Thoracic aorta (tissue), 2 donors: ENCODE measurements at places on chromosomes 4 and X.

- no peak for DNase-seq
Observed at GRCh38 chr4:118335324-118335723, 17.5 kb downstream of the PRSS12 start.

- DNase-seq: no peak
Observed at GRCh38 chrX:332916-333610, 14.5 kb upstream of the GTPBP6 start.

GRCh38 chr4:41709844-41710481, 38.6 kb downstream of the PHOX2B start:
- DNase-seq: no peak

GRCh38 chrX:84363663-84364062, 138.6 kb downstream of the HDX start:
- DNase-seq: no peak

DNA sequence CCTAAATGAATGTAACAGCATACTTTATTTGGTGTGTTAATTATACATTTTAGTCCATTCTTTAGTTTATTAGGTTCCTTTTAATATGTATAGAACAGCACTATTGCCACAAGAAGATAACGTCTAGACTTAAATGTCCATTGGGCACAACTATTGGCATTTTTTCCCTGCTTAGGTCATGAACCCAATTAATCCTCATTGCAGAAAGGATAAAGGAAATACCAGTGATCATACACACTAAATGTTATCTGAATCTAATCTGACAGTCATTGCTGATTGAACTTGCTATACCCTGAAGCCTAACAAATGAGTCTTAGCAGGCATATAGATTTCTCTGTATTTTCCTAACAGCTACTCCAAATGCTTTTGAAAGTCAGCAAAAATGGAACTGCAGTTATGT, 2250.0 kb upstream of the AGA start:
- no peak for DNase-seq

DNA sequence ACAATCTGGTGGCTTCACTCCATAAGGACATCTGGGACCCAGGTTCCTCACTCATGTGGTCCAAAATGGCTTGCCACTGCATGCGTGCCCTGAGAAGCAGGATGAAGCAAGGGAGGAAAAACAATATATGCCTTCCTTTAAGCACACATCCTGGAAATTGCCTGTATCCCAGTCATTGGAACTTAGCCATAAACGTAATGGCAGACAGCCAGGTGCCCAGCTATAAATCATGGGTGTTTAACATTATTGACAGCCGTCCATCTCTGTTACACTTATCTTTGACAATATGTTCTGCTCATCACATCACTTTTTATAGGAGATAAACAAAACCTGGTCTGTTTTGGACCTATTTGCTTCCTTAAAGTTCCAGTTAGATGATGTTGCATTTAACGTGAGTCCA, 181.0 kb downstream of the AASDH start:
- DNase-seq: no peak

DNA sequence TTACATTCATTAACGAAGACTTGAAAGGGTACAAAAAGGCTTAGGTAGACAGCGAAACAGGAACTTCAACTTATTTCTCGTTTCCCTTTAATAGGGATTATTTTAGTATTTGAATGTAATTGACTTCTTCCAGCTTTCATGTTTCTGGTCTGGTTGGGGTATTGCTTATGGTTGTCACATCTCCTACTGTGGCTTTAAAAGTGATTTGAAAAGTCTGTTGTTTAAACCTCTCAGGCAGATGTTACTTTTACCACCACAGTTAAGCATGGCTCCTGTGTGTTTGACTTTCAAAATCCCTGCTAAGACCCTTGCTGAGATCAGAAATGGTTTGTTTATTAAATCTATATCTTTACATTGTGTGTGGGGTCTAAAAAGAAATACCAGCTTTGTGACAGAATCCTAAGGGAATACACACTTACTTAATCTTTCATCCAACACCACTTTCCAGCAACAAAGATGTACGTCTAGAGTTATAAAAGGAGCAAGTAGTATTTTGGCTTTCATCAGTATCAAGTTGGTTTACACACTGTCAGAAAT, 661.2 kb downstream of the FAT4 start:
- DNase-seq: no peak

DNA sequence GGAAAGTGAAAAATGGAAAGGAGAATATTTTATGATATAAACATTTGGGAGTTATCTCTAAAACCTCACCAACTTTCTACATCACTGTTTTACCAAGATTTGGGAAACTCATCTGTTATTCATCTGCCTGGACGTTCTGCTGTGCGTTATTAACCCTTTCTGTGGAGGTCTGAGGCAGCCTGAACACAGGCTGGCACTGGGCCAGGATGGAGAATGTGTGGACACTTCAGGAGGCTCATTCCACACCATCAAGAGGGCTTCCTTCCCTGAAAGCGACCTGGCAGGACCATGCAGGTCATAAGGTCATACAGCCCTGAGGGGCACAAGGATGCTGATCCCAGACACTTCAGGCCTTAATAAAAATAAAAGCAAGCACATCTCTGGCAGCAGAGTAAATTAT, 31.2 kb upstream of the TMEM184C start:
- no peak for DNase-seq

DNA sequence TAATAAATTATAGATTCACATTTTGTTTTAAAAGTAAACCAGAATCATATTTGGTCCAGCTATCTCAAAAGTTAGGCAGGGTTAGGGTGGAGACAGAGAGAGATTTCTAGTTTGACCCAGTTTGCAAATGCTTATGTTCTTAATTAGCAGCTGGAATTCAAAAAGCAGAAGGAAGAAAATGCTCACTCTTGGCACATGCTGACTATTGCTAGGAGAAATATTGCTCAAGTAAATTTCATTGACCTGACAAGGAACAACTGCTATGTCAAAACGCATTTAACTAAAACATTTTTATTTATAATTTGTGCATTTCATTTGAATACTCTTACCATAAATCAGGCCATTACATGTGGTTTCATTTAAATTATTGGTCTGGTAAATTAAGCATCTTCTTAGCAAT, 131.8 kb downstream of the GLRA3 start:
- no peak for DNase-seq

GRCh38 chr4:5631352-5632065, 76.8 kb downstream of the EVC2 start:
- DNase-seq: no peak

GRCh38 chr4:113553082-113553481, 208.5 kb downstream of the CAMK2D start:
- DNase-seq: no peak

- DNase-seq: no peak
Observed at GRCh38 chr4:107650251-107650650, 69.8 kb downstream of the PAPSS1 start.

- no peak for DNase-seq
Observed at GRCh38 chr4:53780736-53781400, 189.6 kb upstream of the LNX1 start.

- no peak for DNase-seq
Observed at GRCh38 chrX:38989076-38989475, 187.8 kb downstream of the MID1IP1 start.

GRCh38 chrX:8284131-8284530, 113.1 kb upstream of the VCX2 start:
- DNase-seq: no peak

DNA sequence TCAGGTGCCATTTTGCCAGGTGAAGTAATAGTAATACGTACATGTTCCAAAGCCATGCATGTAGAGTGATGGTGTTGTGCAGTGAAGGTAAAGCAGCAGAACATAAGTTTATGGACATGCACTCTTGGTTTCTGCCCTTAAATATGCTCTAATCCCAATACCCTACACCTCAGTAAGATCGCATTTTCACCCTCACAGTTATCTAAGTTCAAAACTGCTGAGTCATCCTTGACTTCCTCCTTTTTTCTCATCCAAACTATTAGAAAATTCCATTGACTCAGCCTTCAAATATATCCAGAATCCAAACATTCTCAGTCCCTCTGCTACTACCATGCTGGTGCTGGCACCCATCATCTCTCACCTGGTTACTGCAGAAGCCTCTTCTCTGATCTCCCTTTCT, 652.9 kb upstream of the IGFBP7 start:
- DNase-seq: no peak

DNA sequence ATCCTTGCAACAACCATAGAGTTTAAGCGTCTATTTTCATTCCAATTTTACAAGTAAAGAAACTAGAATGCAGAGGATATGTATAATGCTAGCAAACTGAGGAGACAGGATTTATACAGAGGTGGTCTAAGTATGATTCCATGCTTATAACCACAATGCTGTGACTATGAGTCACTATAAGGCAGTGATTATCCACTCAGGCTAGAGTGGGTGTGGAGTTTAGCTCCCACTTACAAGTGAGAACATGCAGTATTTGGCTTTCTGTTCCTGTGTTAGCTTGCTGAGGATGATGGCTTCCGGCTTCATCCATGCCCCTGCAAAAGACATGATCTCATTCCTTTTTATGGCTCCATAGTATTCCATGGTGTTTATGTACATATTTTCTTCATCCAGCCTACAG, 41.6 kb upstream of the EDA2R start:
- no peak for DNase-seq

GRCh38 chrX:40644176-40644575, 3.2 kb downstream of the CXorf38 start:
- no peak for DNase-seq

DNA sequence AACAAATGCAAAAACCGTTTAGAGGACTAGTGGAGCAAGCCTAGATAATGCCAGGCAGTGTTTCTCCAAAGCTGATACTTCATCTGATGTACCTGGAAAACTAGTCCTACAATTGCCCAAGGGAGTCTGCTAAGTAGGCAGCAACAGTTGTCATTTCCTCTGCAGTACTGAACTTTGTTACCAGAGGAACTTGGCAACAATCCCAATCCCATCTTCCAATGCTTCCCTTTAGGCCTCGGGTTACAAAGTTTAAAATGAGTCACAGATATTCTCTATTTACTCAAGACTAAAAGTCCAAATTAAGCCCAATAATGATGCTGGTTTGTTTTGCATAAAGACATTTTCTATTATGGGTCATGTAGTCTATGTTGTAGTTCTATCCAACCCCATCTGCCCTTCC, 120.0 kb upstream of the GLRA2 start:
- no peak for DNase-seq

DNA sequence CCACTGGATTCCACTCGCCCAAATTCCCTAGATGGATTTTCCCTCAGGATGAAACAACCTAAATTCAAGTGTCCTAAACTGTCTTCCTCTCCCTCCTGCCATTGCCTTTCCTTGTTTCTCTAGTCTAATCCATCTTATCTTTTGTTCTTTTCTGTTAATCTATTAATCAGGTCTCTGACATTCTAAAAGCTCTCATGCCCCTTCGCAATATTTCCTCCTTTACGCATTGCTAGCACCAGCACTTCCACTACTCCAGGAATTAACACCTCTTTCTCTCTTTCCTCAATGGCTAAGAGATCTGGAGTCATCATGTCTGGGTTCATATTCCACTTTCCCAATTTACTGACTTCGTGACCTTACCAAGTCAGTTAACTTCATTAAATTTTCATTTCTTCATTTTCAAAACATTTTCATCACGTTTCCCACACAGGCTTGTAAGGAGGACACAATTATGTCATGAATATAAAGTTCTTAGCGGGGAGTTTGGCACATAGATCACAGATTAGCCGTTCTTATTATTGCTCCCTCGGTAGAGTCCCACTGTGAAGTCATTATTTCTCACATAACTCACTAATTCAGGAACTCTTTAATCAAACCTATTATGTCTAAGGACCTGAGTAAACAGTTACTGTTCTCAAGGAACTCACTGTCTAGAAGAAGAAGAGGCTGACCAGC, 45.3 kb downstream of the FAT4 start:
- DNase-seq: no peak

- DNase-seq: no peak
Observed at GRCh38 chr4:102253860-102254259, 91.4 kb downstream of the SLC39A8 start.

DNA sequence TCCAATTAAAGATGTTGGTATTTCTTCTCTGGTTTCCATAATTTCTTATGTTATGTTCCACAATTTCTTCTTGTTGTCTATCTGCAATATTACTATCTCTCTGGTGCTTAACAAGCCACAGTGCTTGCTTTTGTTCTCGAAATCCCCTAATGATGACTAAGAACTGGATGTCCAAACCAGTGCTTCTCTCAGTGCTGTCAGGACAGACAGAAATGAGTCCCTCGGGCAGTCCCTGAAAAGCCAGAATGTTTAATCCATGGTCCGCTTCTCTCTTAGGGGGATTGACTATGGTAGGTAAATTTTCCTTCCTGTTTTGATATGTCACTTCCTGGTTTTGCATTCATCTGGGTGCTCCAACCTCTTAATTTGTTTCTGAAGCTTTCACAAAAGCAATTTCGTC, 321.6 kb upstream of the PCDH10 start:
- no peak for DNase-seq

DNA sequence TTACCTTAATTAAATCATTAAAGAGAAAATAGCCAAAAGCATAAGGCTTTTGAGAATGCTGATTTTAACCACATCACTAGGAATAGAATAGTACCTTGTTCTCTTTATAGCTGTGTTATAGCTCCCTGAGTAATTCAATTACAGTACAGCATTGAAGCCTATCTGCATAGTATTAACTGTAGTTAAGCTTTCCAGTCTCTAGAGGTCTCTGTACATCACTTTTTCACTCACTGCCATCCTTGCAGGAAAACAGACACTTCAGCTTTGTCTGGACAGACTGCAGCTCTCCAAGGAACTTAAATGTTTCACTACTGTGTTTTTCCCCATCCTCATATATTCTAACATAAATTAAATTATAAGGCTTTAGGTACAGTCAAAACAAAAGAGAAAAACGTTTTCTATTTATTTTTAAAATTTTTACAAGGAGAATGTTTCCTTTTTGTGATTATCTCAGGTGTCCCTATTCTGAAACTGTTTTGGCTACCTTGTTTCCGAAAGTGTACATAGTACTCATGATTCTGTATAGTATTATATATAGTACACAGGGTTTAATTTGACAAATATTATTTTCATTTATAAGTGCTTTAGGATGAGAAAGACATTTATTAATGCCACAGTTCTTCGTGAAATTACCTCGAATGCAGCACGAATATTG, 407.9 kb downstream of the PCDH18 start:
- no peak for DNase-seq

DNA sequence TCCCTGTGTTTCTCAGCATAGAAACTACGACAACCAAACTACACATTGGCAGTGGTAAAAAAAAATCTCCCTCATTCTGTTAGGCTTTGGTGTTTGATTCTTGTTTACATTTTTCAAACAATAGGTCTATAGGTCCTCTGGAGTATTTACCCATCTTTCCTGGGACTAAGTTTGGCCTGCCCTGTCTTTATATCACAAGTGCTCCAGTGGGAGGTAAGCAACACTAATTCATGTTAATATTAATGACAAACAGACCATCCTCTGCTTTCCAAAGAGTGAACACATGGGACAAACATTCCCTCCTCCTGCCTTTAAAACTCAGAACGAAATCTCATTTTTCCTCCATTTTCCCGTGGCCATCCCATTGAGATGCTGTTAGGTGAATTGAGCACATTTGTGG, 514.1 kb upstream of the INTU start:
- DNase-seq: no peak

GRCh38 chr4:1008840-1009541, 2.4 kb upstream of the FGFRL1 start:
- no peak for DNase-seq

GRCh38 chr4:60805500-60806313, 394.4 kb upstream of the ADGRL3 start:
- DNase-seq: no peak
